ENCODE measurements at places on chromosomes 6 and 20.

GRCh38 chr6:160952633-160953281 lies 38.8 kb upstream of the MAP3K4 start:
- no peaks in the 10 kb centered on the region for H3K27me3 ChIP-seq
- H3K4me3 ChIP-seq, result no peak overlapping the region
- no peaks in the 10 kb centered on the region for H3K36me3 ChIP-seq

DNA sequence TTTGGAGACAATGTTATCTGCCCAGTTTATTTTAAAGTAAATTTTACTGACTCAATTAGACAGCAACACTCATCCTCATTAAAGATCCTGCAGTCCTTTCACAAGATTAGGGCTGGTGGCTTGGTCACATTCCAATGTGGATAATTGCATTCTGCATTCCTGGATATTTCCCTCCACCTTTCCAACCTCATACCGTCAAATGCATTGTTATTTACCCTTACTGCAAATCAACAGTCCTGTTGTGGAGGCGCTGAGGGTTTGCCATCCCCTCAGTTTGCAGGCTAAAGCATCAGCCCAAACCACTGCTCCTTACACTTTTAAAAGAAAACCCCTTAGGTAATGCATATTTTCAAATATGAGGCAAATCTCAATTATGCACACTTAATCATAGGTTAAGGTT lies 5.4 kb downstream of the CITED2 start:
- H3K4me3 ChIP-seq, result no peak overlapping the region
- H3K27me3 ChIP-seq, result no peaks in the 10 kb centered on the region
- no peak overlapping the region for H3K27ac ChIP-seq
- no peak for DNase-seq
- H3K4me1 ChIP-seq, result peaks cover 15% of the 10 kb centered on the region

DNA sequence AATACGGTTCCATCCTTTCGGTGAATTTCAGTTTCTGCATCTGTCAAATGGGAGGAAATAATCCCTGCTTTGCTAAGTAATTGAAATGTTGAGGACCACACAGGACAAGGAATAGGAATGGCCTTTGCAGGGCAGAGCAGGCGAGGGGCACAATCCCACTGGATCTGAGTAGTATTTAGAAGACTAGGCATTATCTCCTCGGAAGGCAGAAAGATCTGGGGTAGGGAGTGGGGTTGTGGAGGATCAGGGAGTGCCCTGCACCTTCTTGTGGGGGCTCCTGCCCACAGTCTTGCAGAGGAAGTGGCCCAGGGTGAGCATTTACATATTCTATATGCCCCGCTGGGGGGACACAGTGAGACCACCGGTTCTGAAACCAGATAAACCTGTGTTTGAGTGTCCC lies 87.1 kb upstream of the SIRPA start:
- DNase-seq, result no peak
- H3K4me3 ChIP-seq, result no peak overlapping the region
- peaks cover 45% of the 10 kb centered on the region for H3K4me1 ChIP-seq
- no peak overlapping the region for H3K27ac ChIP-seq
- no peaks in the 10 kb centered on the region for H3K27me3 ChIP-seq

DNA sequence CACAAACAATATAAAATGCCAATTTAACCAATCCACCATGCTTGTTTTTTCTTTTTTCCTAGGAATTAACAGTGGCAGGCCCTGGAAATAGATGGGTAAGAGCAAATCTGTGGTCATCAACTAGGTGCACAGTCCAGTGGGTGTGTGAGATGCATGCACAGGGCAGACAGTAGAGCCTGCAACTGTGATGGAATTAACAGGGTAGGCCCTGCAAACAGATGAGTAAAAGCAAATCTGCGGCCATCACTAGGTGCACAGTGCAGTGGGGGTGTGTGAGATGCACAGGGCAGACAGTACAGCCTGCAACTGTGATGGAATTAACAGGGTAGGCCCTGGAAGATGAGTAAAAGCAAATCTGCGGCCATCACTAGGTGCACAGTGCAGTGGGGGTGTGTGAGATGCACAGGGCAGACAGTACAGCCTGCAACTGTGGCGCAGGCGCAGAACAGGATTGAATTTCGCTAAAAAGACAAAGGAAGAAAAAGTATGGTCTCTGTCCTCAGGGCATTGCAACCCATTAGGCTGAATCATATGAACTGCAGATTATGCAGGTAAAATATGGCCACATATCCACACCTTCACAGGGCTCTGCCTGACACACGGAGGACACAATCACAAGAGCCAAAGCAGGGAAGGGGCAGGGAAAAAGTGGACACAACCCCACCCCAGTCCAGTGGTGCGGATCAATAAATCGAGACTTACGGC lies 41.0 kb upstream of the IPCEF1 start:
- peaks cover 8% of the 10 kb centered on the region for H3K36me3 ChIP-seq
- no peak overlapping the region for H3K4me3 ChIP-seq
- no peak for DNase-seq
- no peaks in the 10 kb centered on the region for H3K27me3 ChIP-seq

DNA sequence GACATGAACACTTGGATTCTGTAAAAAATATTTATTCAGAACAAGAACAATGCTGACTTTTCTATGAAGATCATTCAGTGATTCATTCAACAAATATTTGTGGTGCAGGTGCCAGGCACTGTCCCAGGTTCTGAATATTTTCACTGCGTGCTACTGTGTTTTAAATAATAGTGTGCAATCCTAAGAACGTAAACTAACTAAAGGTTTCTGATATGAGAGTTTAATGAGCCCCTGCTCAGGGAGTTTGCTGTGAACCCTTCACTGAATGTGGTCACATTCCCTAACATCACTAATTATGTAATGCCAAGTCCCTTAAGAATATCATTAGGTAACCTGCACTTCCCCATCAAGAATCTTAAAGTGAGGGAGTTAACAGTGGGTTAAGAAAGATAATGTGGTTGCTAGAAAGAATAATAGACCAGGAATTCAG lies 1.7 kb upstream of the TMEM170B start:
- H3K4me1 ChIP-seq, result peaks cover 8% of the 10 kb centered on the region
- no peaks in the 10 kb centered on the region for H3K27me3 ChIP-seq
- DNase-seq, result no peak
- no peak overlapping the region for H3K4me3 ChIP-seq
- no peaks in the 10 kb centered on the region for H3K36me3 ChIP-seq

GRCh38 chr6:148265054-148265453 lies 77.6 kb upstream of the SASH1 start:
- DNase-seq, result no peak
- H3K27me3 ChIP-seq, result no peaks in the 10 kb centered on the region
- H3K4me1 ChIP-seq, result peaks cover 22% of the 10 kb centered on the region
- no peak overlapping the region for H3K4me3 ChIP-seq

DNA sequence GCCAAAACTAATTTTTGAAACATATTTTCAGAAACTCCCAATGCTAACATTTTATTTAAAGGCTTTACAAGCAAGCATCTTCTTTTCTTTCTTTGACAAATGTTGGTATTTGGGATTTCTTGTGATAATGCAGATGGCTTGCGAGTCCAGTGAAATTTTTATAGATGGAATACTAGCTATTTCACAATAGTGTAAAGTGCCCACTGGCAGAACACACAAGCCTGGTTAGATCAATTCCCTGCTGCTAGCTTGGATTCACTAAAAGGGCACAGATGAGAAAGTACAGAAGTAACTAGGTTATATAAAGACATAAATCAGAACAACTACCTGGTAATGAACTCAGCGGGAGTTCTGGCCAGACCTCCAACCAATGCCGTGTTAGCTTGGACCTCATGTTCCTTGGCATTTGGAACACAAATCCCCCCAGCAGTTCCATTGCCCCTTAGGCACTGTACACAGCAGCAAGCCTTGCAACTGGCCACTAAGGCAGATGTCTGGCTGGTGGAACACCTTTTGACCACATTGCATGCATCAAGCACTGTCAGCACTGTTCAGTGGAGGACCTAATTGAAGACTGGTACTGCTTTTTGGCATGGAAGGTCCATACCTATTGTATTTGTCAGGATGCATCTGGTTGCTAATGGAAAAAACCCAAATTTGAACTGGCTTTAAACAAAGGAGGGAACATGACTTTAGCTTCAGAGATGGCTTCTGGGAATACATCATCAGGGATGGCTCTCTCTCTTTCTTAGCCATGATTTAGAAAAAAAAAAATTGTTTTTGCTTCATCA lies 15.6 kb upstream of the ZFP64 start:
- H3K4me1 ChIP-seq, result no peaks in the 10 kb centered on the region
- H3K4me3 ChIP-seq, result no peak overlapping the region
- no peaks in the 10 kb centered on the region for H3K36me3 ChIP-seq
- no peaks in the 10 kb centered on the region for H3K27me3 ChIP-seq
- no peak for DNase-seq
- H3K27ac ChIP-seq, result no peak overlapping the region
